ENCODE measurements at places on chromosomes 6 and 20. TPM values are rescaled to one million over a fixed set of nuclear protein-coding genes. Genes with fewer than 3 reads are reported as not detected.

Gene CRISP3
- polyA plus RNA-seq: 0.05 TPM

Gene PDE10A
- 3.8 TPM for polyA plus RNA-seq

Gene MAPK13
- polyA plus RNA-seq: 2.2 TPM

DNA sequence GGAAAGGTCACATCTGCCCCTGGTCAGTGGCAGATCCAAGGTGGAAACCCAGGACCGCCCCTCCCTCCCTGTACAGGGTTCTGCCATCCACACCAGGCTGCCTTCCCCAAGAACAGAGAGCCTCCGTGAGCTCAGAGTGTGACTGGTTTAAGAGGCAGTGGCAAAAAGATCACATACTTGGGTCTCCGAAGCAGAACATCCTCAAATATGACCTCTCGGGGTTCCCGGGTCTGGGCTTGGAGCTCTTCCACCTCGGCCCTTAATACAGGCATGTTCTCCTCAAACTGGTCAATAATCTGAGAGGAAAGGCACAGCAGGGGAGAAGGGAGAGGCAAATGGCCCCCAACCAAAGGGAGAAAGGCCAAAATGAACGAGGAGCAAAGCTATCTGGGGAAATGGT is 14.8 kb downstream of the C20orf96 start:
- DNase-seq: no peak

DNA sequence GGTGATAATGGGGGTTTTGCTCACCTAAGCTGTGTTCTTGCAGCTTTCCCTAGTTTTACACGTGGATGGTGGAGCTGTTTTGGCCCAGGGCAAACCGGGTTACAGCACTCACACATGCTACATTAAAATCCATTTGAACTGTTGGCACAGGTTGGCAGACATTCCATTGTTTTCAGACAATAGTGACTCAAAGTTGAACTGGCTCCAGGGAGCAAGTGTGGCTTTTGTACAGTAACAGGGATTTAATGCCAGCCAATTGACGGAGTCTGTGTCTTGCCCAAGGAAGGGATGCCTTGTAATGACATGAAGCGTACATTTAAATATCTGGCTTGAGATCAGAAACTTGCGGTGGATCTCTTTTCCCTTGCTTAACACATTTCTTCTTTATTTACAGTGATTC is 183.1 kb downstream of the DTNBP1 start:
- no peak for DNase-seq

DNA sequence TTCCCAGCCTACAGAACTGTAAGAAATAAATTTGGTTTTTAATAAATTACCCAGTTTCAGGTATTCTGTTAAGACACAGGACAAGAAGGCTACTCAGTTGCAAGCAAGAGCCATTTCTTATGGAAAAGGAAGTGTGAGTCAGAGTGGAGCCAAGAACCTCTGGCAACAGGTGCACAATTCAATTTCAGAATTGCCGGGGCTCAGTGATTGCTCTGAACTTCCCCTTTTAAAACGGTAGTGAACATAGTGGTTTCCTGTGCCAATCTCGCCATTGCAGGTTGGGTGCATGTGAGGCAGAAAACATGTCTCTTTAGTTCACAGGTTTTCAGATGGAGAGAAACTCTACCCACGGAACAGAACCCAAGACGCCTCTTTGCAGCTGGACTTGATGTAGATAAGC is 16.4 kb downstream of the PIGT start:
- no peak for DNase-seq

DNA sequence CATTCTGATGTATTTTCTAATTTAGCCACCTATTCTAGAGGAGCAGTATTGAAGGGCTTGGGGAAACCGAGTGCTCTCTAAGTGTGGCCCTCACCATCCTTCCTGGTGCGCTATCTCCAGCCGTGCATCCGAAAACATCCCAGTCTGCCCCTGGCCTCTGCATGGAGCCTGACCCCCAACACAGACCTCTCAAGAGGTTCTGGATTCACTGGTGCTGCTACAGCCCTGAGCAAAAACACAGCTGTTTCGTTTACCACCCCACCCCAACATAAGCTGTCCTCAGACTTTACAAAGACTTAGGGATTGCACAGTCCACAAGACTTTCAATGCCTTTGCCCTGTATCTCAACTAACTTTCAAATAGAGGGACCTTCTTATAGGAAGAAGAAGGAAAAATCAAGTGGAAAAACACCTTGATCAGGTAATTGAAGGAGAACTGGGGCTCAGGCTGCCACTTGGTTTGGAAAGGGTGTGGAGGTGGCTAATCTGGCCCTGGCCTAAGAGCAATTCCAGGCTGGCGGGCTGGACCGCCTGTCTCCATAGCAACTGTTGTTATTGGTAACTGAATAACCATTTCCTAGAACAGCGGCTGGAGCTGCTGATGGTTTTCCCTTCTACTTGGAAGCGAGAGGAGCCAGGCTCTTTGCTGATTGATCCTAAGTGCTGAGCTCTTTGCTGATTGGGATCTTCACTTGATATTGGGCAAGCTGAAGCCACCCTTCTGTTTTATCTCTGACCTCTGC is 90.2 kb upstream of the TOX2 start:
- no peak for DNase-seq

- no peak for DNase-seq
These were observed 61.2 kb upstream of the TRAF3IP2 start for GRCh38 chr6:111666847-111667246.

- DNase-seq: no peak
These were observed 1321.1 kb upstream of the GJE1 start for GRCh38 chr6:140811642-140812041.

- DNase-seq: no peak
These were observed 88.6 kb downstream of the OPRM1 start for GRCh38 chr6:154127657-154128056.
